ENCODE measurements at places on chromosomes 11 and 22.
A peak's percentile ranks its signal among the peaks of the same experiment; 100 is the strongest.

- H3K27me3 ChIP-seq: no peaks in the 10 kb centered on the region
- peaks cover 16% of the 10 kb centered on the region for H3K4me1 ChIP-seq
- no peak overlapping the region for H3K4me3 ChIP-seq
These were observed 213.4 kb upstream of the SYN3 start for GRCh38 chr22:33271390-33272161.

- no peak for DNase-seq
- no peak overlapping the region for H3K4me3 ChIP-seq
- no peaks in the 10 kb centered on the region for H3K27me3 ChIP-seq
- H3K36me3 ChIP-seq: no peaks in the 10 kb centered on the region
These were observed 2084.3 kb downstream of the LRRC4C start for GRCh38 chr11:39374963-39375698.

DNA sequence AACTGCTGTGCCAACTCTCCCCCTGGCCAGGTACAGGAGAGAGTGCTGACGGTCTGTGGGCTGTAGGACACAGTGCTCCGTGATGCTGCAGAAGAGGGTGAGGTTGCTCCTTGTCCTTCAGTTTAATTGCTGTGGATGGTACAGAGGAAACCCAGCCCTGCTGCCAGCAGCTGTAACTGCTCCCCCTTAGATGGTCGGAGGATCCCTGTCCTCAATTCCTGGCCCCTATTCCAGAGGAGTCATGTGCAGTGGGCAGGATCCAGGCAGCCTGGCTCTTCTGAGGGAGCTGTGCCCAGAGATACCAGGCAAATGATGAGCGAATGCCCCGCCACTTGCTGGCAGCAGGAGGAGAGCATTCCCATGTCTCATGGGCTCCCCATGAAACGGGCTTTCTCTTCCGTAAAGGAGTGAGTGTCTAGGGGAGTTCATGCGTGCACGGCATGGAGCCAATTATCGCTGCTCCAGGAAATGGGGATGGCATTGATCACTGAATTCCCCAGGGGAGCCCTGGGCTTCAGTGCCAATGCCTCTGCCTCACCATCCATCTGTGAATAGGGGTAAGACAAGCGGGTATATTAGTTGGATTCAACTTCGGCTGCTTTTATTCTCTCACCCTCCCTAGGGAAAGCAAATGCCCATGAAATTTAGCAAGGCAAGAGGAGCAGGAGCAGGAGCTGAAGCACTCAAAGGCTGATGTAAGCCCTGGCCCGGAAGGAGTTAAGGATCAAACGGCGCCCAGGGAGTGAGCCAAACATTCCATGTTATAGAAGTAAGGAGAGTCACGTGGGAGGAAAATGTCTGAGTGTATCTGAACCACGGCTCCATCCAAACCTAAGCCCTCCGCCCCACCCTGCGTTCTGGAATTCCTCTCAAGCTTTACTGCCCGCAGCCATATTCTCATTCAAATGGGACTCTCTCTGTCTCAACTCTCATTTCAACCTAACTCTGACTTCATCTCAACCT, 51.0 kb upstream of the CSNK2A3 start:
- no peak overlapping the region for H3K27ac ChIP-seq
- no peaks in the 10 kb centered on the region for H3K36me3 ChIP-seq
- peaks cover 6% of the 10 kb centered on the region for H3K27me3 ChIP-seq
- H3K4me1 ChIP-seq: no peaks in the 10 kb centered on the region
- no peak for DNase-seq

GRCh38 chr11:47236482-47236881, 12.1 kb downstream of the ACP2 start:
- DNase-seq: no peak
- H3K27ac ChIP-seq: peak overlapping the region; percentile 48
- peaks cover 26% of the 10 kb centered on the region for H3K4me1 ChIP-seq
- peaks cover 55% of the 10 kb centered on the region for H3K36me3 ChIP-seq
- no peak overlapping the region for H3K4me3 ChIP-seq
- H3K27me3 ChIP-seq: no peaks in the 10 kb centered on the region

DNA sequence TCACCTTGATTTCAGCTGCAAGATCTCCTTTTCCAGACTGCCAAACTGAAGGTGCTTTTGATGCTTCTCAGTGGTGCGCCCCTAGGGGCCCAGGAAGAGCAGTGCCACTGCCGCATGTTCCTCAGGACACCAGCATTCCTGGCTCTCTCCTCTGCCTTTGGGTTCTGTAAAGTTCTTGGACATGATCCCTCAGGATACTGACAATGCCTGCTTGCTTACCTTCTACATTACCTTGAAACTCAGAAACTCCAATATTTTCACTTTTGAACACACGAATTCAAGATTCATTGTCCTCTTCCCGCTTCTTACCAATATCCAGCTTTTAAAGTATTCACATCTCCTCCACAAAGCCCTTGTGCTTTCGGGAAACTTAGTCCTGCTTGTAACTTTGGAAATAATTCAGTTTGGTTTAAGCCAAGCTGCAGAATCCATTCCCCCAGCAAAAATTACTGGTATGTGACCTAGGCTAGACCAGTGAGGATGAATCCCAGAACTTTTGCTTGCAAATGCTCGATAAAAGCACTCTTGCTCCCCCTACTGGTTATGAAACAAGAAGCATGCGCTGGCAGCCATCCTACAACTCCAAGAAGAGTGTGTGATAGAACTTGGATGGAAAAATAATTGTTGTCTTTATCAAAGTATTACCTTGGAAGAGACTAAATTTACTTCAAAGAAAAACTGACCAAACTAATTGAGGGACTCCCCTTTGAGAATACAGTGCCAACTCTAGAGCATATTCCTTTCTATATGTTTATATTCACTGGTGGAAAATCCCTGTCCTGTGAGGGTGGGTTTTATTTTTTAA, 16.5 kb upstream of the OR5B21 start:
- peak overlapping the region; percentile 92 for H3K27ac ChIP-seq
- H3K4me1 ChIP-seq: peaks cover 63% of the 10 kb centered on the region
- H3K36me3 ChIP-seq: peaks cover 42% of the 10 kb centered on the region
- H3K27me3 ChIP-seq: no peaks in the 10 kb centered on the region

DNA sequence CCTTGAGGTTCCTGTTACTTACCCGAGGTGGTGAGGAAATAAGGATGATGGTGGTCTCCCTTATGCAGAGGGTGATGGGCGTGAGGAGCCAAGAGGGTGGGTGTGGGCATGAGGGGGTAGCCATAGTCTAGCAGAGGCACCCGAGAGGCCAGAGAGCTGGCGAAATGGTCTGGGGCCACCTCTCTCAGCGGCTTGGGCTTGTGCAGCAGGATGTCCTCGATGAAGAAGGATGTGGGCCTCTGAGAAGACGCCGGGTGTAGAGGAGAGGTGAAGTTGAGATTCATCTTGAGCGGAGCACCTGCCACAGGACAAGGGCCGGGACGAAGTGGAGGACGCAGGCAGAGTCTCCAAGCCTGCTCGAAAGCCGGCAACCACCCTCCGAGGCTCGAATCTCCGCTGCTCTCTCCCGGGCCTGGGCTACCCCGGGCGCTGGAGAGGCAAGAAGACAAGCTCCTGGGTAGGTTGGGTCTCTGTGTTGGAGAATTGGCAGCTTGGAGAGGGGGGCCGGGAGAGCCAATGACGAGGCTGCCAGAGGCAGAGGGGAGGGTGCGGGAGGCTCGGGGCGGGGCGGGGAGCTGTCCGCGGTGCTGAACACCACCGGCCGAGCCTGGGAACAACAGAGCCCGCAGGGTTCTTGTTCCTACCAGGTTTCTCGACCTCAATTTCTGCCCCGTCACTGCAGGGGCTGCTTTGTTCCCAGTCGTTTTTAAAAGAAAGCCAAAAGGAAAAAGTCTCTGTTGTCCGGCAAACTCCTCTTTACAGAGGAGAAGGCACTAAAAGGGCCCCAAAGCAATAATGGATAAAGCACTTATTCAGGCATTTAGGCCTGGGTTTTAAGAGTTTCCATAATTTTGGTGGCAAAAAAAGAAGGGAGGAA, at the start of gene BSX:
BSX (minus strand) TSS at position 447 of the 877 bp plus-strand sequence; CDS start at position 284, 163 bp downstream.
- peaks cover 39% of the 10 kb centered on the region for H3K4me1 ChIP-seq
- peak; percentile 73 for DNase-seq
- H3K4me3 ChIP-seq: no peak within 1 kb of the TSS
- H3K27ac ChIP-seq: no peak within 1 kb of the TSS

GRCh38 chr22:41762980-41763779, 37.3 kb upstream of the CCDC134 start:
- H3K4me3 ChIP-seq: no peak overlapping the region
- H3K36me3 ChIP-seq: no peaks in the 10 kb centered on the region
- H3K4me1 ChIP-seq: peaks cover 3% of the 10 kb centered on the region
- H3K27ac ChIP-seq: no peak overlapping the region
